ENCODE measurements at places on chromosomes 3 and 15.
A peak's percentile ranks its signal among the peaks of the same experiment; 100 is the strongest.

GRCh38 chr3:159787794-159788205 is 200.8 kb upstream of the IL12A start:
- DNase-seq = no peak

GRCh38 chr15:97817276-97817890 is 143.1 kb upstream of the ARRDC4 start:
- DNase-seq = peak; percentile 16

- no peak for DNase-seq
These were observed 527.6 kb downstream of the DIPK2A start for GRCh38 chr3:144499001-144499930.

- DNase-seq = no peak
These were observed 104.1 kb downstream of the TPRA1 start for GRCh38 chr3:127486321-127486944.

DNA sequence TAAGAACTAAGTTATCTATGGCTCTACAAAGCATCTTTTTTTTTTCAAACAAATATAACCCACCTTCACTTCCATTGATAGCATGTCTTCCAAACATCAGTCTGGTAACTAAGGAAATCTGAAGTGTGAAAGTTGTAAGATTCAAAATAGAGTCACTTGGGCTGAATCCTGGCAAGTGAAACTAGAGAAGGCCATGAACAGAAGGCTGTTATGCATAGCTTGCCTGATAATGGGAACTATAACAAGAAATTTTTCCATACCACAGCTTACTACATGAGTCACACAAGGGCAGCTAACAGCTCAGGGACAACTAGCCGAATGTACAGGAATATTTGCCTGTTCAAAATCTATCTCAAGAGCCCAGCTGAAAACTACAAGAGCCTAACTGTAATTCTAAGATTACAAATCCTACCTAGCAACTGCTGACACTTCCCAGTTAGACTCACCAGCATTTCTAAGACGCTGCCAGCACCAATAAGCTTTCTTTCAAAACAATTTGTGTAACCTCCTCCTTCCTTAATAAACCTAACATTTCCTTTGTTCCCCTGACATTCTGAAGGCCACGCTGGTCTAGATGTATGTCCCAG is 1066.5 kb downstream of the PLOD2 start:
- peak; percentile 5 for DNase-seq

DNA sequence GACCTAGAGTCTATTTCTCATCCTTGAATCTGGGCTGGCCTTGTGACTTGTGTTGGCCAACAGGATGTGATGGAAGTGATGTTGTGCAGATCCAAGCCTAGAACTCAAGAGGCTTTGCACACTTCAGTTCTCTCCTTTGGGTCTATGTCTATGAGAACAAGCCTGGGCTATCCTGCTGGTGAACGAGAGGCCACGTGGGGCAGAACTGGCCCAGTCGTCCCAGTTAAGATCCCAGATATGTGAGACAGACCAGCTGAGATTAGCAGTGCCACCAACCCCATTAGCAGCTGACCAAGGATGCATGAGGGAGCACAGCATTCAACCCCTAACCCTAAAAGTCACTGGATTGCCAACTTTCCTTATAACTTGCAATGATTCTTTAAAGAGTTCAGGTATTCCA is 99.7 kb downstream of the CTNNB1 start:
- no peak for DNase-seq

DNA sequence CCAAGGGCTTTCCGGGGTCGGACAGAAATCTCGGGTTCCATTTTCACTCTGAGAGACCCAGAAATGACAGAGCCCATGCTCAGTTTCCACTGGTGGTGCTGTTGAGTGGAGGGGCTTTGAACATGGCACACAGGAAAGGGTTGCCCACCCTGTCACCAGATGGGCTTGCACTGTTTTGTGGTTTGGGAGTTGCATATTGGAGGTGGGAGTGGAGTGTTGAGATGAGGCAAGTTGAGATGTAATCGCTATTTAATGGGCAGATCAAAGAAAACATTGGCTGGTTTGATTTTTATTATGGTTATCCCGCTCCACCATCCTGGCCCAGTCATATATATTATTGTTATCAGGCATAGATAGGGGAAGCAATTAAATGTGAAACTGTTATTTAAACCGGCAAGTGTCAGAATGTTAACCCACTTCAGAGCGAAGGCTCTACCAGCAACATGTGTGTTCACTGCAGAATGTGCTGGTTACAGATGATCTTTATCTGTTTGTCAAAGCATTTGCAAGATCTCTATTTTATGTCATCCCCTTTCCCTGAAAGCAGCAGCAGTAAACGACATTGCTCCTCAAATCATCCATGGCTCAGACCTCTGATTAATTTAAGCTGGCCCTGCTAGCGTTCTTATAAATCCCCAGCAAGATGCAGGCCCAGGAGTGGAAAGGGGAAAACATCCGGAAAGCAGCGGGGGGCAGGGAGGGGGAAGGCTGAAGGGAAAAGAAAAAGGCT is 58.3 kb upstream of the TSEN2 start:
- peak; percentile 22 for DNase-seq

- DNase-seq = no peak
These were observed 48.6 kb downstream of the SHOX2 start for GRCh38 chr3:158057666-158058065.

DNA sequence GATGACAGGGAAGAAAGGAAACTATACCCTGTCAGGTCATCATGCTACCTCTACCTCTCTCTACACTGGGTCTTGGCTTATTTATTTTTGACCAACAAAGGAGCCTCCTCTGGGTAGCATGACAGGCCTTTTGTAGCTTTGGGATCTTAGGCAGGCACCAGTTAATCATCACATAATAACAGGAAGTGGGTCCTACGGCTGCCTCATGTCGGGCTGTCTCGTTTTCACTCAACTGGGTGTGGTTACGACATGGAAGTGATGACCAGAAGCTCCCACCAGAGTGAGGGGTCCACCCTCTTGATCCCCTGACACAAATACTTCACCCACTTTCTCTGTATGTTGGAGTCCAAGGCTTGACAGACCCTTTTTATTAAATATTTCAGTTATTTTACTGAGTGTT is 105.3 kb downstream of the CD47 start:
- no peak for DNase-seq

DNA sequence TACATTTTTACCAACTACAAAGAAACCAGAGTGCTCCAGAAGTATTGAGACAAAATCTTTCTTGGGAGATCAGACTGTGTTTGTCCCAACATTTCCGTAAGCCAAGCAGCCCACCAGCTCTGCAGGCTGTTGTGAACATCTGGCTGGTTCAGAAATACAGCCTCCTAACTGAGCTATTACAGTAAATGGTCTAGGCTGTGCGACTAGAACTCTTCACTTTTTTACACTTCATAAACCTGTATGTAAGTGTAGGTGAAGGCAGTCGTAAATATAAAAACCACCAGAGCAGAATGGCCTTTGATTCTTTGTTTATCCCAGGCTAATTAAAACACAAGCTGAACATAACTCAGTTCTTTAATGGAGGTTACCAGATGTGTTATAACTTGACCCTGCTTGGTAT is 235.3 kb downstream of the ARRDC4 start:
- peak; percentile 9 for DNase-seq

GRCh38 chr3:72109327-72110259 is 324.6 kb upstream of the PROK2 start:
- no peak for DNase-seq

DNA sequence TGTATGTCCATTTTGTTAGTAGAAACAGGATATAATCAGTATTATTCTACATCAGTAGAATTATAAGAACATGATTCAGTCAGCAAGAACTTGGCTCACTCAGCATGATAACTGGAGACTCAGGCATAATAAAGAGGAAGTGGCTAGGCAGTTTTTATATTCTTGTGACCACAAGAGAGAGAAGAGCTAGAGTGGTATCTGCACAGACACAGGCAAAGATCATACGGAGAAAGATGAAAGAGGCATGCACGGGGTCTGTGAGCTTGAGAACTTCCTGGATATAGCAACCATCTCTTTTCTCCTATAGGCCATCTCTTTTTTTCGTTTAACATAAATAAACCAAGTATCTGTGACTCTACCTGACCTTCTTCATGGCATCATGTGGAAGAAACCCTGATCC is 46.8 kb downstream of the MYO5A start:
- DNase-seq = no peak

DNA sequence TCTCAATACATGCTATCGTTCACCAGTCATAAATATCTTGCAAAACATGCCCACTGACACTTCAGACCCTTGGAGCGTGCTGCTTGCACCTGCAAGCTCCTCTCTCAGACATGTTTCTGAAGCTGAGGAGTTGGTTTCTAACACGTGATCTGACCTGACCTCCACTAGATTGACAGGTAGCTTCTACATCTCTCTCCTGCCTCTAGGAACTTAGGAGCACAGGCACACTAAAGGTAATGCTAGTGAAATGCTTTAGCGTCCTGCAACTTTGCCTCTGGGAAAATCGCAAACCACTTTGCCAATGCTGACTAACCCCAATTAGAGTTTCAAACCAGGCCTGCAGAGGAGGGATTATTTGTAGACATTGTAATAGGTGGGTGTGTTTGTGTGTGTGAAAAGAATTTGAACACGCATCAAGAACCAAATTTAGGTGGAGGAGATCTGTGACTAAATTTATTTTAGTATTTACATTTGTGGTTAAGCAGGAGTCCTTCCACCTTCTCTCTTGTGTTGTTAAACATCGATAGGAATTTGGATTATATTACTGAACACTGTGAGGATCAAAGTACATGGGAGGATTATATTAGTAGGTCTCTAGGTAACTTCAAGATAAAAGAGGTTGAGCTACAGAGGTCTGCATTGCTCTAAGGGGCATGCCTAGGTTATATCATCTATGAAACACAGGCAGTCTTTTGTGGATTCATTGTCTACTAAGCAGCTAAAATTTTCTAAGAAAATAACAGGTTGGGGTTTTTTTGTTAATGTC is 86.7 kb upstream of the ZBED2 start:
- DNase-seq = no peak

DNA sequence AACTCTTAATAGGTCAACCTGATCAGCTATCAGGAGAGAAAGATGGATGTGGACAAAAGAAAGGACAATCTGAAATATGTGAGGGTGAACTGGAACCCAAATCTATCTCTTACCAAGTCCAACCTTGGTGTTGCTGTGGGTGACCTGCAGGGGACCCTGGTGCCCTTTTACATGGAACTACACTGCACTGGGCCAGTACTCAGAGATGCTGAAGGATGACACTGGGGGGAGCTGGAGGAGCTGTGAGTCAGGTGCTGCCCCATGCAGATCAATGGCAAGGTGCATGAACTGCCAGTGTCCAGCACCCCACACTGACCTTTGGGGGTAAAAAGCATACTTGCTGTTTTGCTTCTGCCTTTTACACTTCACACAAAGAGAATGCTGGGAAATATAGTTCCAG is 55.6 kb upstream of the TBC1D5 start:
- DNase-seq = no peak

- DNase-seq = no peak
These were observed 1246.5 kb downstream of the OTOL1 start for GRCh38 chr3:162743091-162743490.

DNA sequence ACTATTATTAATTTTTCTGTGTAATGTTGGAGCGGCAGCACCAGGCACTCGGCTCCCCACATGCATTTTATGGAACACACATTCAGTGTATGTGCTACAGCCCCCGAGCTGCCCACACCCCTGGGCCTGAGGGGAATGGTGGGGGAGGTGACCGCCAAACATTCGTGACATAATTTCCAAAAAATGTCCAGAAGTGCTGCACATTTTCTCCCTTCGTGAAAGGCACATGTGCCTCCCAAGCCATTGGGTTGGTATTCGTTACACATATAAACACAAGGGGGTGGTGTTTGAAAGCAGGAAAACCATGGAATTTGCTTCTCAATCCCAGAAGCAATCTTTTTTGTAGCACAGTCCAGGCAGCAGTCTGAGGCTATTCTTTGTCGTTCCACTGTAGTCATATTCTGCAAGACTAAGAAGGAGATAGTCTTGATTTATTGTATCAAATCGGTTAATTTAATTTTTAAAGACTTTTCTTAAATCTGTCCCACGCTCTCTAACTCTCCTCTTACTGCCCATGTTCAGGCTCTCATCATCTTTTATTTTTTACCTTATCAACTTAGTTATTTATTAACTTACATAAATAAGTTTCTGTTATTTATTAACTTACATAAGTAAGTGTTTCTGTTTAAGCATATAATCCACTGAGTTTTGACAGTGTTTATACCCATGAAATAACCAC is 39.2 kb upstream of the POLR2M start:
- peak; percentile 67 for DNase-seq

DNA sequence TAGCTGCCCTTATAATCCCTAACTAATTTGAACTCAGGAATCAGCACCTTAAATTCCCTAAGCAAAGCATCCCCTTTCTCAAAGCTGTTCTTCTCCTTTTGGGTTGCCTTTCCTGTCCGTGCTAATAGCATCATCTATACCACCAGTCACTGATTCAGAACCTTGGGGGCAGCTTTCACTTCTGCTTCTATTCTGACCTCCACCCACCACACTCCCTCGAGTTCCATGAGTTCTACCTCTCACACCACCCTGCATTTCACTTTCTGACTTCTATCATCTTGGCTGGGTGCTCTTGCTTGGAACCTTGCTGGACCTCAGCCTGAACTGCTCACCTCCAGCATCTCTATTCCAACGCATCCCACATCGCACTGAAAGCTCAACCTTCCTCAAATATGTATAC is 55.4 kb upstream of the KCNMB2 start:
- DNase-seq = no peak

- no peak for DNase-seq
These were observed 145.6 kb upstream of the LYSMD4 start for GRCh38 chr15:99878835-99879234.

DNA sequence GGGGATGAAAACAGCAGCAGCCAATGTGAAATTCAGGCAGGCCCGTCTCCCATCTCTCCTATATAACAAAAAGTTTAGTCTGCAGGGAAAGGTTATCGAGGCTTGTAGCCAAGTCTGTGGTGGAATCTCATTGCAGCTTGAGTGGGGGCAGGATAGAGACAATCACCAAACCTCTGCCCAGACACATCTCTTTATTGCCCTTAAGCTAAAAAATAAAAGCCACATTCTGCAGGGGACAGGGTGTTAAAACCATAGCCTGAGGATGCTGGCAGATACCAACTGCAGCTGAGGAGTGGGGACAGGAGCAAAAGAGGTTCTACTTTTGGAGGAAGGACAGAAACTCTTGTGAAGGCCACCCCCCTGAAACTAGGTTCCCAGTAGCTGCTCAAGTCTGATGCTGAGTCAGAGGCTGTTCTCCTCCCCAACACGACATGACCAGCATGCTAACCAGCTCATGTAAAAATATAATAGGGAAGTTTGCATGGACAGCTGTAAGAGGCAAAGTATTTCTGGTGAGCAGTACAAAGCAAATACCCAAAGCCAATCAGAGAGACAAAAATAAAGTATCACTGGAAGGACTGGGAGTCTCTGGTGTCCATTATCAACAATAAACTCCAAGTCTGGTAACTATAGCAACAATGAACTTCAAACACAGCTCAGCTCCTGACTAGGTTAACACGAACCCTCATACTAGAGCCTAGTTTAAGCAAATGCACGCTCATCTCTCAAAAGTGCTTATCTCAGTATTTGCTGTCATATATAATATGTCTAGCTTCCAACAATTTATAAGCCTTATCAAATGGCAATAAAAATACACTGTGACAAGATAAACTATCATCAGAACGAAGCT is 362.2 kb upstream of the SLCO3A1 start:
- no peak for DNase-seq

GRCh38 chr3:70832089-70832833 is 519.8 kb upstream of the MDFIC2 start:
- no peak for DNase-seq
